Amniotic epithelial cell (primary cell): ENCODE measurements at places on chromosomes 5 and 9.

DNA sequence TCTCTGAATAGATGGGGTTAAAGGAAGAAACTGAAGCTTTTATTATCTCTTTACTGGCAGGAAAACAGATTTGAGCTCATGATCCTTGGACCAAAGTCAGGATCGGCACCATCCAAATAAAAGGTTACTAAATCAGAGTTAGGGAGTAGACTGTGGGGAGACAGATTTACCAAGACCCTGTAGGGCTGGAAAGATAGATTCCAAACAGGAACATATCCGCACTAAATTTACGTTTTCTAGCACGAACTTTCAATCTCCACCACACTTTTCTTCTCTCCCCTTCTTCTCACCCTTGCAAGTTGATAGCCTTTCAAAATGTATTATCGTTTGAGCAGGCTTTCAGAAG lies 120.0 kb upstream of the HMHB1 start:
- no peak for DNase-seq

- DNase-seq, result no peak
These were observed 76.5 kb downstream of the SLC1A1 start for GRCh38 chr9:4566806-4567205.

DNA sequence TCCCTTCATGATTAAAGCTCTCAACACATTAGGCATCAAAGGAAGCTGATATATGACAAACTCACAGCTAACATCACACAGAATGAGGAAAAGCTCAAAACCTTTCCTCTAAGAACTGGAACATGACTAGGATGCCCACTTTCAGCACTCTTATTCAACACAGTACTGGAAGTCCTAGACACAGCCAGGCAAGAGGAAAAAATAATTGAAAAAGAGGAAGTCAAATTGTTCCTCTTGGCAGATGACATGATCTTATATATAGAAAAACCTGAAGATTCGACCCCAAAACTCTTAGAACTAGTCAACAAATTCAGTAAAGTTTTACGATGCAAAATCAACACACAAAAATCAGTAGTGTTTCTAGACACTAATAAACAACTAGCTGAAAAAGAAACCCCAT lies 144.3 kb upstream of the NREP start:
- no peak for DNase-seq

GRCh38 chr5:73851471-73852181 lies 225.6 kb downstream of the ARHGEF28 start:
- no peak for DNase-seq

GRCh38 chr5:179357031-179357430 lies 11.8 kb upstream of the ADAMTS2 start:
- DNase-seq, result peak; percentile 37

DNA sequence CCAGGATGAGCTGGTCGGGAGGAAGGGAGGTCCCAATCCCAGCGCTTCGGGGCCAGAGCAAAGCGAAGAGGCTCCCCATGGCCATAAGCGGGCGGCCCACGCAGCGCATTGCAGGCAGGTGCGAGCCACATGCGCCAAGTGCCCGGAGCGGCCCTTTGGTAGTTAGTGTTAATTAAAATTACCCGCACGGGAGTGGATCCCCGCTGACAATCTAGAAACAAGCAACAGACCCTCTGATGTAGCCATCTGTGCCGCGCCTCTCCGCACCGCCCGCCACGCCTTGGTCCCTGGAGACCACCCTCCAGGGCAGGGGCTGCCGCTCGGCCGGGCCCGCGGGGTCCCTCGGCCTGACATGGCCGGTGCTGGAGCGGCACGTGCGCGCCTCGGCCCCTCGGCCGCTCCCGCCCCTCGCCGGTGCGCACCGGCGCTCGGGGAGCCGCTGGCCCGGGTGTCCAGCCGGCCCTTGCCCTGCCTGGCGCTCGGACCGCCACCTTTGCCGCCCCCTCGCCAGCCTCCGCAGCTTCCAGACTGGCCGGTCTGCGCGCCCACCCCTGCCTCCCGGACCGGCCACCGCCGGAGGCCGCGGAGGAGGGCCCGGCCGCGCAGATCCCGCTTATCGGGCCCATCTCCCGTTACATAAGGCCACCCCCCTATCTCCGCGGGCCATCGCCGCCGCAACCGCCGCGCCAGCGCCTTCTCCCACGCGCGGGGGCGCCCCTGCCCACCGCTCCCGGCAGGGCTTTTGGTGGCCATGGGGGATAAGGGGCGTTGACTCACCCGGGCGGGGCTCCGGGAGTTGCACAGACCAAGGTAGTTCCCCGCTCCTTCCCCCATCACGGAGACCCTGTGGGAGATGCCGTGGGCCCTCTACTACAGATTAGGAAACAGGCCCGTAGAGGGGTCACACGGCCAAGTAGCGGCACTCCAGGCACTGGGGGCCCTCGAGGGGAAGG lies 1.9 kb upstream of the IL13 start:
- no peak for DNase-seq

GRCh38 chr9:100170556-100170955 lies 71.5 kb downstream of the INVS start:
- DNase-seq, result peak; percentile 40

DNA sequence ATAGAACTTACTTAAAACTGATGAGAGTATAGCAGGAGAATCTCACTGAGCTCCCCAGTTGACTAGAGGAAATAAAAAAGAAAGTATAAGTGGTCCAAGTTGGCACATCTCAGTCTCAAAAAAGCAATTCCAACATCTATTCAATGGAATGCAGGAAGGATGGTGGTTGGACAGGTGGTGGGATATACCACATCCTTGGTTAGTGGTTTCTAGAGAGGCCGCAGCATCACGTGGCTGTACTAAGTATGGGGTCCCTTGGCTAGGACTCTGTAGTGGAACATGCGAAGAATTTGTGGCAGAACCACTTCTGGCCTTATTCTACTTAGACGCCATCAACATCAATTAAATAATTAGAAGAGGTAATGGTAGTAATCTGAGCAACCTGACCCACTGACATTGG lies 232.4 kb downstream of the SAXO1 start:
- no peak for DNase-seq

DNA sequence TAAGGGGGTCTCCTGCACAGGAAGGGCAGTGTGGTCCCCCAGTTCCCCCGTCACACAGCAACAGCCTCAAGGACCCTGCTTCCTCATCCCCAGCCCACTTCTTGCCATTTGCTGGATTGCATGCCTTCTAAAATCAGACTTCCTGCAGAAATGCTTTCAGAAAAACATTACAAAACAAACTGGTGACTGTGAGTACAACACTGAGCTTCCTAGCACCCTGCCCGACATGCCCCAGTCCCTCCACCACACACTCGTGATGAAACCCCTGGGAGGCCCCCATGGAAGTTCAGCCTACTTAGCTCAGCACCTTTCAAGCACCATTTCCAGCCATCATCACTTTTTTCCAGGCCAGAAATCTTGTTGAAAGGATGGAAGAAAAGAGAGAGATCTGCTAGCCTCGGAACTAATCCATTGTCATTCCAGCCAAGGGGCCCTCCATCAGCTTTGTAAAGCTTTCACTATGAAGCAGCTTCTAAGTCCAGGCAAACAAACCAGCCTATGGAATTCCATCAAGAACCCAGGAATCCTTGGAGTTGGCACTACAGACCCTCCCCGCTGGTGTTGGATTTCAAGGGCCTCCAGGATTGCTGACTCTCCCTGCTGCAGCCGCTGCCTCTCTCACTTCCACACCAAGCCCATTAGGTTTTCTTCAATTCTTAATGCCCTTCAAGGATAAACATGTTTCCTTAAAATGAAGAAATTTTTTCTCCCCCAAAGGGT lies 114.6 kb downstream of the C5orf15 start:
- DNase-seq, result no peak

- no peak for DNase-seq
These were observed 179.7 kb downstream of the PIK3R1 start for GRCh38 chr5:68395302-68395701.

DNA sequence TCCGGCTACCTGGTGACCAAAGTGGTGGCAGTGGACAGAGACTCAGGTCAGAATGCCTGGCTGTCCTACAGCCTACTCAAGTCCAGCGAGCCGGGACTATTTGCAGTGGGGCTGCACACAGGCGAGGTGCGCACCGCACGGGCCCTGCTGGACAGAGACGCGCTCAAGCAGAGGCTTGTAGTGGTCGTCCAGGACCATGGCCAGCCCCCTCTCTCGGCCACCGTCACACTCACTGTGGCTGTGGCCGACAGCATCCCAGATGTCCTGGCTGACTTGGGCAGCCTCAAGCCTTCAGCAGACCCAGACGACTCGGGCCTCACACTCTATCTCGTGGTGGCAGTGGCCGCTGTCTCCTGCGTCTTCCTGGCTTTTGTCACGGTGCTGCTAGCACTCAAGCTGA lies 2.1 kb downstream of the PCDHGA4 start:
- DNase-seq, result no peak

- DNase-seq, result peak; percentile 89
These were observed 53.4 kb downstream of the GALNT12 start for GRCh38 chr9:98860871-98861293.

GRCh38 chr5:139068494-139069151 lies 129.5 kb downstream of the SIL1 start:
- no peak for DNase-seq

DNA sequence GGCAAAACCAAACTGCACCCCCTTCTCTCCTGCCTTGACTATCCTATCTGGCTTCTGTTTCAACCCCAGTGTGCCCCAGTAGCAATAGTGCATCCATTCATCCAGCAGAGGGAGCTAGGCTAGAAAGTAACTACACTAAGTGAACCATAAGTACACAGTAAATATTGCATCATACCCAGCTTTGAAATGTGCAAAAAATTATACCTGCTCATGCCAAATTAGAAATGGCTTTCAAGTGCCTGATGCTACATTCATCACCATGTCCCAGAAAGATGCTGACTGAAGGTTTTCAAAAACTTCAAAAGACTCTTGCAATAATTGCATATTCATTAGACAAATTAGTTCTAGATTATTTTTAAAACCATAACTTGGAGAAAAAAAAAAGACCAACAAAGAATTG lies 153.5 kb downstream of the PRELID2 start:
- DNase-seq, result peak; percentile 78

- DNase-seq, result no peak
These were observed 809 bp downstream of the SLC44A1 start for GRCh38 chr9:105245029-105245890.

GRCh38 chr9:29806937-29807618 lies 2233.8 kb upstream of the C9orf72 start:
- DNase-seq, result peak; percentile 61

DNA sequence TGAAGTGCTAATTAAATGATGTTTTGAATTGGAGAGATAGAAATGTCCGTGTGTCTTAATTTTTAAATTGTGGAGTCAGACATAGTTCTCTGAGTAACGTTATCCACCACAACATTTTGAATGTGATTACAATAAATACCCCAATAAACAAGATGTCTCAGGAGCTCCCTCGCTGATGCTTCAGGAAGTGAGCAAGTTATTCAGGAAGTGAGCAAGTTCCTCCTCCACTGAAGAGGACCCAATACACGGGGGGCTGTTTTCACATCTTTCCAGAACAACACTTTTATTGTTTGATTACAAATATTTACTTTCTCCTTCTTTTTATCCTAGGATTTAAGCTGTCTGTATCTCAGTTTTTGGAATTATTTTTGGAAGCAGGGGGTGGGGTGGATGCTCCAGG lies 363.8 kb downstream of the LRRC70 start:
- no peak for DNase-seq

DNA sequence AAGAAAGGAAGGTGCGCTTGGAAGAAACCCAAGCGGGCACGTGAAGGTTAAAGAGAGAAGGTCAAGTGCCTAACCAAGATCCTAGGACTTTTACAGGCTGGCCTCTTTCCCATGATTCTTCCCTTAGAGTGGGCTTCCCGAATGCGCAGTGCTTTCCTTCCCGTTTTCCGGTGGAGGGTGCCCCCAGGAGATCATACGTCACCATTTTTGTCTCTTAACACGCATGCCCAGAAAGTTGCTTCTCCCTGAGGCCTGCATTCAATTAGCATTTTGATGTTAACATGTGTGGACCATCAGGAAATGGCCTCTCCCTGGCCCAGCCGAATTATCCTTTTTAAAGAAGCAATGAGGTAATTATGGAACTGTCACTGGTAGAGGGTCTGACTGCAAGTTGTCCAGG lies 1.9 kb upstream of the RUSC2 start:
- no peak for DNase-seq

- DNase-seq, result peak; percentile 61
These were observed 4.4 kb downstream of the MPDZ start for GRCh38 chr9:13274886-13275641.

GRCh38 chr5:83802686-83803085 lies 82.0 kb upstream of the HAPLN1 start:
- DNase-seq, result peak; percentile 97

GRCh38 chr9:72207278-72207677 lies 58.0 kb downstream of the GDA start:
- no peak for DNase-seq

DNA sequence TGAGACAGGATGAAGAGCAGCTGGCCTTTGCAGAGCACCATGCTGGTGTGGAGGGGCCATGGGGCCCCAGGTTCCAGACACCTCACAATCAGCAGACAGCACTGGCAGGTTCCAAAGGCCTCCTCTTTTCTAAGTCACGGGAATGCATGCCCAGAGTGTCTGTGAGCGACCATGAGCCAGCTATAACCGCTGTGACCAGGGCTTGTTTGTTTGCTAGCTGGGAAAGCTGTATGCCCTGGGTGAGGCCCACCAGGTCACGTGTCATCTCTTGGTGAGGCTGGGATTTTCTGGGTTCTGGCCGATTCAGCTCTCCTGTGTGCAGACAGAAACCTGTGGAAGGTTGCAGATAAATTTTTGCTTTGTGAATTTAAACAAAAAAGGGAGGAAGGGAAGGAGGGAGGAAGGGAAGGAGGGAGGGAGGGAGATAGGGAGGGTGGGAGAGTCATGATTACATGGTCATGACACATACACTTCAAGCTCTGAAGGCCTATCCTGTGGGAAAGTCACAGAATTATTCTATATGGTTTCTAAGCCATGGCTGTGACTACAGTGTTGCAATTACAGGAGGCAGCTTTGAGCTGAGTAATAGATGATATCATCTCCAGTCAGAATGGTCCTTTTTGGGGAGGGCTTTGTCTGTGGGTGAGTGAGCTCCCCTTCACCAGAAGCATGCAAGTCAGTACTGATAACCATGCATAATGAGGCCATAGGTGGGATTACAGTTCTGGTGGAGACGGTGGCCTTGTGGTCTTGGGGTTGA lies 37.2 kb downstream of the PAPPA start:
- peak; percentile 96 for DNase-seq

- peak; percentile 3 for DNase-seq
These were observed 67.5 kb downstream of the SPEF2 start for GRCh38 chr5:35685161-35685560.

- DNase-seq, result no peak
These were observed 55.7 kb upstream of the FAM120AOS start for GRCh38 chr9:93509084-93509483.

- DNase-seq, result no peak
These were observed 465.0 kb downstream of the AGTPBP1 start for GRCh38 chr9:85276741-85277140.

- DNase-seq, result no peak
These were observed 157.3 kb upstream of the EPB41L4A start for GRCh38 chr5:112576298-112576925.
